ENCODE measurements at places on chromosomes 3 and 15.

- no peak for DNase-seq
Observed at GRCh38 chr3:133825969-133826727, 20.5 kb downstream of the SRPRB start.

- no peak for DNase-seq
Observed at GRCh38 chr3:112013784-112014143, 15.0 kb downstream of the TAGLN3 start.

DNA sequence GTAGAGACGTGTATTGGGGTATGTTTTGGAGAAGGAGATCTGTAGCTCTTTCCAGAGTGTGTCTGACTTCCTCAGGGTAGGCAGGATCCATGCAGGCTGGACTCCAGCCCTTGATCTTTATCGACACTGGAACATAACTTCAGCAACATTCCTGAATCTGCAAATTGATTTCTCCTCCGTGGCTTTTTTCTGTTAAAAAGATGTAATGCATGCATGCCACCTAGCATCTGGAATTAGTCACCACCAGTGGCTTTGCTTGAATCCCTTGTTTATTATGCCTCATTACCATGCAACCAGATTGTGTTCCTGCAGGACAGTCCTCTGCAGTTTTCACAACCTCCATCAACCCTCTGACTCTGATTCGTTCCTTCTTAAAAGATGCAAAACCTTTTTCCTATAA, 86.1 kb downstream of the CCNL1 start:
- no peak for DNase-seq

DNA sequence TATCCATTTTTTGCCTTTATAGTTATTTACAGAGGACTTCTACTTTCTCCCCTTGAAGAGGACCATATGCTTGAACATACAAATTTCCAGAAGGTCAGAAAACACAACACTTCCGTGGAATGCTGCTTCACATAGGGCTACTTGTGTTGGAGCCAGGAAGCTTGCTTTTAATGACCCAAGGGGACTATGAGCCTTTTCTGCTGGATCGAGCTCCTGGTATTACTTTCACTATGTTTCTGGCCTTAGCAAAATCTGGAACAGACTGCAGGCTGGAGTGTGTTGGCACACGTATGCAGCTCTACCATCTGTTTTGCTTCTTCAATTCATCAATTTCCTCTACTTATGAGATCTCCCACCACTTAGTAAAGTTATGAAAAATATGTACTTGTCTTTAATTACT, 69.3 kb upstream of the CBLB start:
- no peak for DNase-seq
